Dorsolateral prefrontal cortex (tissue), 122 donors: ENCODE measurements at places on chromosomes 4 and X. TPM values are rescaled to one million over a fixed set of nuclear protein-coding genes. Genes with fewer than 3 reads are reported as not detected.

ADH1A gene
- total RNA-seq, result not detected

PNCK gene
- total RNA-seq, result 129 TPM

PDK3 gene
- total RNA-seq, result 46.6 TPM

SORBS2 gene
- total RNA-seq, result 159 TPM

NBDY gene
- 32.8 TPM for total RNA-seq

GYPA gene
- 0.69 TPM for total RNA-seq

TAF1 gene
- 55.8 TPM for total RNA-seq

PIR gene
- total RNA-seq, result 13.8 TPM

TREX2 gene
- 1.1 TPM for total RNA-seq

DOK7 gene
- total RNA-seq, result 0.48 TPM

MAGEA8 gene
- not detected for total RNA-seq

ZAR1 gene
- 0.51 TPM for total RNA-seq

ELMOD2 gene
- 24.2 TPM for total RNA-seq

P2RY4 gene
- 0.72 TPM for total RNA-seq

MAPK10 gene
- 536 TPM for total RNA-seq

PTPN13 gene
- 60.2 TPM for total RNA-seq

KCNIP4 gene
- 118 TPM for total RNA-seq

EGF gene
- 3.5 TPM for total RNA-seq

LANCL3 gene
- total RNA-seq, result 7.7 TPM

ADGRG2 gene
- 0.21 TPM for total RNA-seq

SRPX gene
- total RNA-seq, result 5.2 TPM

ATP8A1 gene
- total RNA-seq, result 298 TPM

NUDT11 gene
- total RNA-seq, result 25.0 TPM
